NCI-H1436 treated with DMSO at 0.1 percent for 48 hours (cell line): ENCODE measurements at places on chromosomes 16 and 17.

- DNase-seq = no peak
These were observed 13.6 kb downstream of the SMG6 start for GRCh38 chr17:2289878-2290478.

- DNase-seq = no peak
These were observed 975 bp downstream of the CFAP20 start for GRCh38 chr16:58128181-58128631.

- DNase-seq = no peak
These were observed 115.5 kb upstream of the SMURF2 start for GRCh38 chr17:64777415-64778239.

- no peak for DNase-seq
These were observed 2.5 kb upstream of the SALL1 start for GRCh38 chr16:51153577-51154031.

DNA sequence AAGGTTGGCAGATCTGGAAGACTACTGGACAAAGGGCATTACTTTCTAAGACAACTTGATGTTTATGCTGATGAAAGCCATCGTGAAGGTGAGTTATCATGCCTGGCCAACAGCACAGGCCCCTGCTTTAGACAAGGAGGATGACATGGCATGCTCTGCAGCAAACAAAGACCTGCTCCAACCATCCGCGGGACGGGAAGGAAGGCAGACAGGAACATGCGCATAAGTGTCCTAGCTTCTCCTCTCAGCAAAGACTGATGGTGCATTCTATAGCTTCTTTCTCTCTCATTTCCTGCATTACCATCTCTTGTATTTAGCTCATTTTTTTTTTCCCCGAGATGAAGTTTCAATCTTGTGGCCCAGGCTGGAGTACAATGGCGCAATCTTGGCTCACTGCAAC is 5.4 kb downstream of the NPLOC4 start:
- DNase-seq = no peak

- no peak for DNase-seq
These were observed 1.7 kb downstream of the IL4R start for GRCh38 chr16:27315333-27316037.

DNA sequence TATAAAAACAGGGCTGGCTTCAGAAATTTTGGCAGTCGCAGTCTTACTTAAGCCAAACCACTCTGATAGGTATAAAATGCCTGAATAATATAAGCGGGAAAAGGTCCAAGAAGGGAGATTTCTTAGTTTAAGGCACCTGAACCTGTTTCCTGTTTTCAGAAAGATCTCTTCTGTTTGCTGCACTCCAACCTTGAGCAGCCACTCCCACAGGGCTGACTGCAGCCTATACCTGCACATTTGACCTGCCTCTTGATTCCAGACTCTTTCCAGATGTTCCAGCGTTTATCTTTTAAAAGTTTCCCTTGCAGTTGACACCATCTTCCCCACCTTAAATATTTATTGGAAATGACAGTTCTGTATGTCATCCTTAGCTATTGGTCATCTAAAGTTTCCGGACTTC is 132.2 kb downstream of the SKAP1 start:
- no peak for DNase-seq

GRCh38 chr16:81415751-81416150 is 28.9 kb upstream of the CMIP start:
- DNase-seq = no peak

DNA sequence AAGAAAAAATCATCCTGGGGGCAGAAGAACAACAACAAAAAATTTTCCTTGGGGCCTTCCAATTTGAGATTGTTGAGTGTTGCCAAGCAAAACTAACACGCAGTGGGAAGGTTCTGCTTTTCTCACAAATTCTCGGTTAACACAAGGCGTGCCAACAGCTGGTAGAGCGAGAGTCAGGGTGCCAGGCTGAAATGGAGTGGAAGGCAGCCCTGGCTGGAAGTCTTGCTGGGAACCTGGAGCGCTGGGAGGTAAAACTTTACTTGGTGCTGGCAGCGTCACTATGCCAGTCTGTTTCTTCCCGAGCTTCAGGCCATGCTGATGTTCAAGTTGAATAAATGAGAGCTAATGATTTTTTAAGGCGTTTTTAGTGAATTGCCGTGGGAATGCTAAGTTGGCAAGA is 189.4 kb downstream of the WWOX start:
- DNase-seq = no peak

- no peak for DNase-seq
These were observed 1.0 kb downstream of the KRT13 start for GRCh38 chr17:41504246-41504977.

DNA sequence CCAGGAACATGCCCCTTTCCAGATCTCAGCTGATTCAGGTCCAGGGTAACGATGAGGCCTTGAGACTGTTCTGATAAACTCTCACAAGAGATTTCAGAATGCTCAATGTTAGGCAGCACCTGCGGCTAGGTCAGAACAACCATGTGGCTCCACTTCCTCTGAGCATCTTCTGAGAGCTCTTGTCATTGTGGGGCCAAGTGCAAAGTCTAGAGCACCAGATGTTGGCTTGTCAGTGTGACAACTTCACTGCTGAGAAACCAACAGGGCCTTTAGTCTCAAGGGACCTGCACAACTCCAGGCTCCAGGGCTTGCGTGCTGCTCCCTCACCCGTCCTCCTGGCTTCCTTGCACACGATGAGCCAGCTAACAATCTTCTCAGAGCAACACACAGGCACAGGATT is 29.0 kb downstream of the FCSK start:
- DNase-seq = no peak

DNA sequence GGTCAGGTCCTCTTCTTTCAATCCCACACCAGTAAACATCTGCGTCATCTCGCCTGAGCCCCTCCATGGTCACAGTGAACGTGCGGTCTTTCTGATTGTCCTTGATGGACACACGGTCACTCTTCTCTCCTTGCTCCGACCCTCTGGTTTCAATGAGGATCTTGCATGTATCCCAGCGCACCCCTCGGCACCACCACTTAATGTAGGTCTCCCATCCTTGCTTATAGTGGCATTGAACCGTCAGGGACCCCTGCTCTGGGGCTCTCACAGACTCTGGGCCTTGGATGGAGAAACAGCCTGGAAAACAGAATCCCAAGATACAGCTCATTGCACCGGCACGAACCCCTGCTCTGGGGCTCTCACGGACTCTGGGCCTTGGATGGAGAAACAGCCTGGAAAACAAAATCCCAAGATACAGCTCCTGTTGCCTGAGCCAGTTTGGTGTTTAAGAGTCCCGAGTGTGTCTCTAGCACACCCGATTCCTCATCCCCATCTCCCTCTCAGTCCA is 5.4 kb downstream of the CD300LB start:
- DNase-seq = no peak

- no peak for DNase-seq
These were observed 60.3 kb upstream of the LHX1 start for GRCh38 chr17:36876966-36877365.

DNA sequence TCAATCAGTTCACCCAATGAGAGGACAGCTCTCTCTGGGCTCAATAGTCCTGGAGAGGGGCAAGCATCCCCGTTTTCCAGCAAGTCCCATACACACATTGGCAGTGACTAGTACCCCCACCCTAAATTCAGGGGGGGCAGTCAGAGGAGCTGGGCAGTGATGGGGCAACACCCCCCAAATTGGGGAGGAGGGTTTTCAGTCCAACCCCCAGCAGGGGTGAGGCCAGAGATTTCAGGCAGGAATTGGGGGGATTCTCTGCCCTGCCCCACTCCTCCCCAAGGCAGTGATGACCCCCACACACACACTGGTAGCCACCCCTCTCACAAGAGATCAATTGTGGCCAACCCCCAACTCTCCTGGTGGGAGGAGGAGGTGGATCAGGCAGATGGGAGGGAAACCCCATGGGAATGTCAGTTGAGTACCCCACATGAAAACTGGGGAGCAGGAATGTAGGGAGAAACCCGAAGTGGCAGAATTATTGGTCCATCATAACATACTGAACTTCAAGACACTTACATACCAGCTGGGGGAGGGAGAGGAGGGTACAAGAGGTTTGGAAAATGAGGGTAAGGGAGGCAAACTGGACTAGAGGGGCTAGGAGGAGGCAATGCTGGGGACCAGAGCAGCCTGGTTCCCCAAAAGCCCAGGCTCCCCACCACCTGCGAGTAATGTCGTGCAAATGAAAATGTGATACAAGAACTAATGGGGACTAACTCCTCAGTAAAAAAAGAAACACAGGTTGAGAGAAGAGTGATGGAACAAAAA is 3.1 kb downstream of the VAMP2 start:
- no peak for DNase-seq

- no peak for DNase-seq
These were observed 60.3 kb upstream of the CIBAR2 start for GRCh38 chr16:85172455-85173145.

DNA sequence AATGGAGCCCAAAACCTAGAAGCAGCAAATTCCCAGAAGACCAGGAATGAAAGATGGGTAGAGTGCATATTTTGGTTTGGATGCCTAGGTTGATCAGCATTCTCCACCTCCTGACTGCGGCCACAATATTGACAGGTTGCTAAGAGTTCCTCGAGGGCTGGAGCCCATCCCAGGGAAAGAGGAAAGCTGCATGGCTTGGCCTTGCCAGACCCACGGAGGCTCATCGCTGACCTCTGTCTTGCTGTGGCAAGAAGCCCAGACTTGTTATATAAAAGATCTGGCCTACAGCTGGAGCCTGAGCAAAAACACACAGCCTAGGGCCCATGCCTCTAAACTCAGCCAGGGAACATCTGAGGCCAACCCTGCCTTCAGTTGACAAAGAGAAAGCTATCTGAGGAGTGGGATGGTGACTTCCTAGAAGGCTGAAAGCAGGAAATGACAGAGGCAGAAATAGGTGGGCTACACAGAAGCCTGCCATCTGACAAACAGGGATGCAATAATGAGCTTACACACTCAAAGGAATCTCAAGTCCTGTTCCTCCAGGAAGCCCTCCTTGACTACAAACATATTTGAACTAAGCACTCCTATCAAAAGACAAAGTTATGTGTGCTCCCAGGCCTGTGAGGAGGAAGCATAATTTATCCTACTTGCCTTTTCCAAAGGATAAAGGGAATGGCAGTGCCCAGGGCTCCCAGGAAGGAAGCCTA is 22.5 kb upstream of the SLC35B1 start:
- no peak for DNase-seq

- DNase-seq = no peak
These were observed 18.4 kb downstream of the LDHD start for GRCh38 chr16:75097941-75098901.

- peak; percentile 69 for DNase-seq
These were observed 3.9 kb downstream of the ITGA2B start for GRCh38 chr17:44385287-44386181.

- no peak for DNase-seq
These were observed 62.2 kb downstream of the UTP18 start for GRCh38 chr17:51322390-51323029.

GRCh38 chr16:89407925-89408300 is 82.4 kb downstream of the ANKRD11 start:
- no peak for DNase-seq

DNA sequence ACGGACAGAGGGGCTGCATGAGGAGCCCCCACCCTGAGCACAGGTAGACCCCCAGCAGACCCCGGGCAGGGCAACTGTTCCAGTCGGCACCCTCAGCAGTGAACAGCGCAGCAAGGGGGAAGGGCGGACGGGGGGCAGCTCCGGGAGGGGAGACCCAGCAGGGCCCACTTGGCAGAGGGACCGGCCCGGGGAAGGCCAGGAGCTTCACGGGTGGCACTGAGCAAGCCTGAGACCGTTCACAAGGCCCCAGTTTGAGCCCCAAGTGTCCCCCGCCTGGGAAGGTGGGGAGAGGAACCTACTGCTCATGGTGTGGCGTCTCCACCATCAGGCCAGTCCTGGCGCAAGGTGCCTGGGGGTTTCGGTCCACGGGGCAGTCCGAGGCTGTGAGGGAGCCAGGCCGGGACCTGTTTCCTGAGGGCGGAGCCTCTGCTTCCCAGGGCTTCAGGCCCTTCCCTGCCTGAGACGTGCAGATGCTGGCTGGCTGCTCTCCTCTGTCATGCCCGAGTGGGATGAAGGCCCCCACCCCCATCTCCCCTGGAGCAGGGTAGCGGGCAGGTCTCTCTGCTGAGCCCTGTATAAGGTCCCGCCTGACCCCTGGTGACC is 54.4 kb upstream of the GNG13 start:
- no peak for DNase-seq

DNA sequence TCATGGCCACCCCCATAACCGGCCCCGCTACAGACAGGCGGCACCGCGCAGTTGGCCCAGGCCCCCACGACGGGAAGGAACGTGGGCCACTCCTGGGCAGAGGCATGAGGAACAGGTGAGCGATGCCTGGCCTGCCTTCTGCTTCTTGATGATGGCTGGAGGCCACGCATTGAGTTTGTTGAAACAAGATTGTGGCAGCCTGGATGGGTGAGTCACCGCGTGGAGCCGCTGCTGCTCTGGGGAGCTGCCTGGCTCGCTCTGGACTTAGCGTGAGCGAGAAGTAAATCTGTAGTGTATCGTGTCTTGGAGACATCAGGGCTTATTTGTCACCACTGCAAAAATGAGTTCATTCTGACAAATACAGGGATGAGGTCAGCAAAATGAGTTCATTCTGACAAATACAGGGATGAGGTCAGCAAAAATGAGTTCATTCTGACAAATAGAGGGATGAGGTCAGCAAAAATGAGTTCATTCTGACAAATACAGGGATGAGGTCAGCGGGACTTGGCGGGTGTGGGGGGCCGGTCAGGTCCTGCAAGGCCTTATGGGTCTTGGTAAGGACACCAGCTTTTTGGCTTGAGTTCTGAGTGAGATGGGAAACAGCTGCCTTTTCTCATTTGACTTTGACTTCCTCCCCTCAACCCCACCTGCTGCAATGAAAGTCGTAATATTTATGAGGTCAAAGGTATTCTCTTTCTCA is 93.0 kb downstream of the SEC14L1 start:
- DNase-seq = no peak

- DNase-seq = no peak
These were observed 52.7 kb upstream of the TNRC6C start for GRCh38 chr17:77905766-77906165.

- DNase-seq = no peak
These were observed at the start of gene CD79B for GRCh38 chr17:63931981-63932561. Gene CD79B, minus strand, starts transcription at chr17:63932331. Its CDS starts 70 bp downstream, at chr17:63932261.

DNA sequence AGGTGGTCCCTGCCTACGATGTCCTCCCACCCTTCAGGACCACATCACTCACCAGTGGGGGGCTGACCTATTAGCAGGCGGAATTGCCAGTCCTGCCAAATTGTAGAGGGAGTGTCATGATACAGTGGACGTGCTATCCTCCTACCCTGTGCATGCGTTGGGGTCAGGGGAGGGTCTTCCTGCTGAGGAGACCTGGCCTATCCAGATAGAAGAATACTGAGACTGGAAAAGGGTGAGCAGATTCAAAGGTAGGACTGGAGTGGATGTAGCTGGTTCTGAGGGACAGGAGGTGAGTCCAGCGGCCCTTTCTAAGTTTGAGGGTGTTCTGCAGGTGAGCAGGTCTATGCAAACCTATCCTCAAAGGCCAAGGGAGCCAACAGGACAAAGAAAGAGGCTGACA is 8.0 kb downstream of the PRSS41 start:
- DNase-seq = no peak

GRCh38 chr17:7889166-7889955 is 772 bp downstream of the CHD3 start:
- peak; percentile 71 for DNase-seq

DNA sequence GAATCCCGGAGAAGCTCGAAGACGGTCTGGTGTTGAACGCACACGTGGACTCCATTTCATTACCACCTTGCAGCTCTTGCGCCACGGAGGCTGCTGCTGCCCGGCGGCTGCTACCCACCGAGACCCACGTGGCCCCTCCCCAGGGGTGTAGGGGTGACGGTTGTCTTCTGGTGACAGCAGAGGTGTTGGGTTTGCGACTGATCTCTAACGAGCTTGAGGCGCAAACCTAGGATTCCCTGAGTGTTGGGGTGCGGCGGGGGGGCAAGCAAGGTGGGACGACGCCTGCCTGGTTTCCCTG is 1.7 kb upstream of the CBX4 start:
- no peak for DNase-seq
